ENCODE measurements at places on chromosomes 11 and 22.

- DNase-seq = no peak
Observed at GRCh38 chr11:69958308-69958707, 119.8 kb upstream of the ANO1 start.

DNA sequence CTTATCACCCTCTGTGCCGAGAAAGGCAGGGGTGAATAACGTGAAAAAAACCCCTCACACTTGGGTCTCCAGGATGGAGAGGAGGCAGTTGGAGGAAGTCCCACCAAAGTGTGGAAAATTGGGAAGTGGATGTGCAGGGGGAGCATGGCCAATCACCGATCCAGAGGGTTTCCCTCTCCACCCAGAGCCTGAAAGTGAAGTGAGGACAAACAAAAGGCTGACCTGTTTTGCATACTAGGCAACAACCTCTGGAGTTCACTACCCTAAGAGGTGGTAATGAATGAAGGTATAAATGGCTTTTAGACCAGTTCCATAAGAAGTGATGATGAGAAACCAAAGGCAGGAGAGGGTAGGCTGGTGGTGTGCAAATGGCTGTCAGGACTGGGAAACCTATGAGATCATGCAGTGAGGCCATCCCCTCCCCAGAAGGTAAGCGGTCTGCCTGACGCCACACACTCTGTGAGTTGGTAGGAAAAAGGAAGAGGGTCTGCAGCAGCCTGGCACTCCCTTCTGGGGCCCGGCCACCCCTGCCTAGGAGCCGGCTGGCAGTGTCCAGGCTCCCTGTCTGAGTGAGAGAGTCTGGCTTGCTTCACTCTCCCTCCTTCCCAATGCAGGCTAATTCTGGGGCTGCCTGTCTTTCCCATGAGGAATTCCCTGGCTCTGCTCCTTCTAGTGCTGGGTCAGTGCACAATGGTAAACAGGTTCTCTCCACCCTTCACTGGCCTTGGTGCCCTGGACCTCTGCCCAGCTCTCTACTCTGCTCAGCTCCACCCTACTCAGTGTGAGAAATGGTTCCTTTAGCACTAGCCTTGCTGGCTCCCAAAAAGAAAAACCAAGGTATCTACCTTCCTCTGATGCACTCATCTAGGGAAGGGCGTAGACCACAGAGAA is 15.6 kb downstream of the TBC1D10A start:
- DNase-seq = peak; percentile 76

GRCh38 chr11:126024123-126024522 is 38.5 kb downstream of the CDON start:
- DNase-seq = no peak

GRCh38 chr11:46918083-46918787 is at the start of gene LRP4:
LRP4 (minus strand) TSS chr11:46918550; CDS start chr11:46918379, 171 bp downstream.
- peak; percentile 73 for DNase-seq

- no peak for DNase-seq
Observed at GRCh38 chr22:32828150-32828549, 26.6 kb downstream of the TIMP3 start.

DNA sequence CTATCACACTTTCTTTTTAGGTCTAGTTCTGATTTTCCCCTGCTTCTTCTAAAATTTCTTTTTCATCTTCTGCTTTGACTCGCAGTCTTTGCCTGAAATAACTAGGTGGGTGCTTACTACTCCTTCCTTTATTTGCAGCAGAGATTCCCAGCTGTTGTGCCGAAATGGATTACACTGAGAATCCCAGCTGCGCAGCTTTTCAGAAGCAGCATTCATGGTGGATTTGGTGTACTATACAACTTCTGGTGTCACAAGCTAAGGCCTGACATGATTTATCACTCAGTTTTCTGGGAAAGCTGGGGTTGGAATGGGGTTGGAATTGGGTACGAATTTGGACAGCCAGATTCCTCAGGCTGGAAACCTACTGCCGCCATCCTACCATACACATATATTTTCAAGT is 6.0 kb upstream of the XKR3 start:
- DNase-seq = no peak

- no peak for DNase-seq
Observed at GRCh38 chr11:83823461-83824025, 537.4 kb upstream of the CCDC90B start.

- DNase-seq = no peak
Observed at GRCh38 chr11:67033661-67034166, 10.8 kb downstream of the SYT12 start.

DNA sequence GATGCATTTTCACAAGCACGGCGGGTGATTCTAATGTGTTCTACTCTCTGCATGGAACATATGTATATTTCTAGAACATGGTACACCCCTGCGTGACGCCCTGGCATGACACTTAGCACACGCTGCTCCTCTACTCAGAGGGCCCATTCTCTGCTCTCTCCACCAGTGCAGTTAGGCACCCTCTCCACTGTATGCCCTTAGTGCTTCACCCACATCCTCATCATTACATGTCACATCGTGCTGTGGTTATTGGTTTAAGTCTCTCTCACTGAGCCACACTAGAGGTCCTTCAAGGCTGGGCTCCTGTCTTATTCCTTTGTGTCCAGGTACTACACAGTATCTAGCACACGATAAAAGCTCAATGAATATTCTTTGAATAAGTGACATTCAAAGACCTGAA is 16.7 kb downstream of the TMPRSS13 start:
- no peak for DNase-seq

- no peak for DNase-seq
Observed at GRCh38 chr22:29988719-29989118, 91.5 kb upstream of the HORMAD2 start.

GRCh38 chr11:120229451-120230424 is 10.2 kb upstream of the POU2F3 start:
- DNase-seq = no peak

- DNase-seq = peak; percentile 20
Observed at GRCh38 chr22:49329636-49330035, 498.0 kb downstream of the BRD1 start.

DNA sequence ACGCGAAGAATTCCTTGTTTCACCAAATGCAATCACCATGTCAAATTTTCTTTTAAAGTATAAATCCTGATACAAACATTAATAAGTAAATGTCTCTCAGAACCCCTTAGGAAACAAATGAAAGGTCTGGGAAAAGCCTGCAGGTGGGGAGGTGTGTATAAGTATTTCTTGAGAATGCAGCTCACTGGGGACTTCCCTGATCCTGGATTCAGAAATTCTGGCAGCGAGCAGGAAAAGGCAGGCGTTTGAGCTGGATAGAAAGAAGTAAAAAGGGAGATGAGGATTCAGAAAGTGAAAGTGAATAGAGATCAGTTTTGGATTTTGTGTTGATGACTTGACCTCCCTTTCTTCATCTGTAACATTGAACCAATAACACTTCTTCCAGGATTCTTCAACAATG is 68.3 kb upstream of the CTSC start:
- DNase-seq = no peak

DNA sequence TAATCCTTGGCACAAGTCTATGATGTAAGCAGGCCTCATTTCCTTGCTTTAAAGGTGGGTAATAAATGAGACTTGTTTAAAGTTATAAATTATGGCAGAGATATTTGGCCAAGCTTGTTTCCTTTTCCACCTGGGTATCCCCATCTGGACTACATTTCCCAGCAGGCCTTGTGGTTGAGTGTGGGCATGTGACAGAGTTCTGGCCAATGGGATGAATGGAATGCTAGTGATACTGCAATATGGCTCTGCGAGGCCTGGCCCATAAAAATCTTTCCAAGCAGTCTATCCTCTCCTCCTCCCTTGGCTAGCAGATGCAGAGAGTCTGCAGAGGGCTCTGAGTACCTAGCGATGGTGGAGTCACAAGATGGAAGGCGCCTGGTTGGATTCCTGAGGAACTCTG is 102.5 kb downstream of the TIMP3 start:
- DNase-seq = no peak

DNA sequence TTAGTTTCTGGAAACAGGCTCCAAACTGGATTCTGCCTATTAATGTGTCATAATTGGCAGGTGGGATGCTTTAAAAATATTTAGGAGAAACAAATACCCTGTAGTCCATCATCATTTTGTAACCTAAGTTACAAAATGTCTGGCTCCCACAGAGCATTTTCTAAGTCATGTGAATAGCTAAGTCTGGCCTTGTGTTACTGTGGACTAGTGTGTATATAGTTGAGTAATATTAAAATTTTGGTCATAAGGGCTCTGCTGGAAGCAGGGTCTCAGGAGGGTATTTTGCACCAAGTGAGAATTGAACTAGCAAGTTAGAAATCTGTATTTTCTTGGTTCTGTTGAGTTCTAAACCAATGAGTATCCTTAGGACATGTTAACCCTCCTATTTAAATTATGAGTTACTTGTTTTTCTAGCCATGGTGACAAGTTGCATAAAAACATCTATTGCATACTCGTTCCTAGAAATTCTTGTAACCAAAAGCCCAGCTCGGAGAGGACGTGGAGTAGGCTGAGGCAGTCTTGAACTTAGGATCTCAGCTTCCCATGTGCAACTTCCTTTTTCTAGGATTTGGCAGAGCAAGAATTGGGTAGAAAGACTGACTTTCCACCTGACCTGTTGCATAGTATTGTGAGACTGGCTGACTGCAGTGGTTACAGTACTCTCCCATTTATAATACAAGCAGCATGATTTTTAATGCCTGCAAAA is 5.4 kb downstream of the PTPMT1 start:
- DNase-seq = no peak

- DNase-seq = no peak
Observed at GRCh38 chr11:109267293-109268095, 154.5 kb upstream of the C11orf87 start.

GRCh38 chr22:49962012-49962750 is 1.6 kb downstream of the PIM3 start:
- peak; percentile 94 for DNase-seq

DNA sequence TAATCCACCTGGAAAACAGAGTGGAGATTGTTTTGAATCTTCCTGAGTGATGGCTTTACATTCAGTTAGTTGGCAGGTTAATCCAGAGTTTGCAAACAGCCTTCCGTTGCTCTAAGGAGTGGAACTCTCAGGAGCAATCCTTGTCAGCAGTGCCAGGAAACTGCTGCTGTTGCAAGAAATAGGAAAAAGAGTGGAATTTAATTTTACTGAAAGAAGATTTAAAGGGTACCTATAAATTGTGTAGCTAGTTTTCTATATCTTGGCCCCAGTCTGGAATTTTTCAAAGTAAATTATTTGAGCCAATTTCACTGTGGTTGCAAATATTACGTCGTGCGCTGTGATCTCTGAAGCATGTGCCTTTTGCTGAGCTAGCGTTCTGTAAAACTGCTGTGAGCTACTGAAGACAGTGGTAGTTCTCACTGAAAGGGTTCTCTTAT is 55.5 kb upstream of the SLC5A12 start:
- DNase-seq = no peak

DNA sequence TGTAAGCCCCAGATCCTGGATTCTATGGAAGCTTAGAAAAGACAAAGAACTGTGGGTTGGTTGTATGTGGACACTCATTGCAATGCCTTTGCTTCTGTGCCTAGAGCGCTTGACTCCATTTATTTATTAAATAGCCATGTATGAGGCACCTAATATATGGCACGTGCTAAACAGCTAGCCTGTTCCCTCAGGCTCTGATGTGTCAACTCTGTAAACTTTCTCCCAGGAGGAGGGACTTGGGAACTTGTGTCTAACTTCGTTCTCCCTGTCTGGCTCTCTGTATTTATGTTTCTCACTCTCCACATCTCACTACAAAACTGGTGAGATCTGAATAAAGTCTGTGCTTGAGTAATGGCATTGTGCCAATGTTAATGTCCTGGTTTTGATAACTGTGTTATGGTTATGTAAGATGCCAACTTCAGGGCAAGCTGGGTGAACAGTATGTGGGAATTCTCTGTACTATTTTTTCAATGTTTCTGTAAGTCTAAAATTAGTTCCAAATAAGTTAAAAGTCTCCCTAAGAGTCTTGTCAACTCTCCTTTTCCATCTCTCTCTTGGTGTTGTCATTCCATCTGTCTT is 34.1 kb upstream of the ZBTB16 start:
- DNase-seq = no peak

- no peak for DNase-seq
Observed at GRCh38 chr22:29457730-29458129, 19.3 kb downstream of the RFPL1 start.

Data from psoas muscle (tissue), 8 donors.